ENCODE measurements at places on chromosomes 1 and 21.

GRCh38 chr1:43537423-43538142, 6.9 kb downstream of the PTPRF start:
- DNase-seq: no peak

DNA sequence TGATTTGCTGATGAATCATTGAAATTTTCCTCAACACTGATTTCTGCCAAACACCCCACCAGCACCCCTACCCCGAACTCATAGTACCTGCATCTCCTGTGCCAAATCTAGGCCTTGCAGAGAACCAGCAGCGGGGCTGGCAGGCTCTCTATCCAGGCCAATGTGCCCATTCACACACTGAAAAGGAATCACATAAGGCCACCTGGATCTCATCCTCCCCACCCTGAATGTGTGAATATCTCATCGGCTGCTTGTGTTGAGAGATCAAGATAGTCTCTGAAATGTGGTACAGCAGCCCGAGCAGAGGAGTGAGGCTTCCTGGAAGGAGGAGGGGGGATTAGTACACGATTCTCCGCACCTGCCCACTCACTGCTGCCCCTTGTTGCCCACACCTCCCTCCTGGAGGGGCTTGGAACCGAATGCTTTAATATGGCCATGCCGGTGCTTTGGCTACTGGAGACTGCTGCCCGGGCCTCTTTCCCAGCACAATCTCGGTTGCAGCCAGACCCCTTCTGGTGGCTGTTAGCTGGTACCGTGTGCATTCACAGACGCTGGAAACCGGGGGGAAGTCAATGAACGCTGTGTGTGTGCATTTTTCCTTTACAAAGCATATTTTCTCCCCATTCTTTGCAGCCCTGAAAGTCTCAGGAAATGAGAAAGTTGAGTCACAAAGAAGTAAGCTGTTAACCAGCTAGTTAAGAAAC, 619.5 kb downstream of the MATN1 start:
- DNase-seq: no peak

GRCh38 chr1:212188599-212189351, 96.4 kb upstream of the PPP2R5A start:
- peak; percentile 34 for DNase-seq

DNA sequence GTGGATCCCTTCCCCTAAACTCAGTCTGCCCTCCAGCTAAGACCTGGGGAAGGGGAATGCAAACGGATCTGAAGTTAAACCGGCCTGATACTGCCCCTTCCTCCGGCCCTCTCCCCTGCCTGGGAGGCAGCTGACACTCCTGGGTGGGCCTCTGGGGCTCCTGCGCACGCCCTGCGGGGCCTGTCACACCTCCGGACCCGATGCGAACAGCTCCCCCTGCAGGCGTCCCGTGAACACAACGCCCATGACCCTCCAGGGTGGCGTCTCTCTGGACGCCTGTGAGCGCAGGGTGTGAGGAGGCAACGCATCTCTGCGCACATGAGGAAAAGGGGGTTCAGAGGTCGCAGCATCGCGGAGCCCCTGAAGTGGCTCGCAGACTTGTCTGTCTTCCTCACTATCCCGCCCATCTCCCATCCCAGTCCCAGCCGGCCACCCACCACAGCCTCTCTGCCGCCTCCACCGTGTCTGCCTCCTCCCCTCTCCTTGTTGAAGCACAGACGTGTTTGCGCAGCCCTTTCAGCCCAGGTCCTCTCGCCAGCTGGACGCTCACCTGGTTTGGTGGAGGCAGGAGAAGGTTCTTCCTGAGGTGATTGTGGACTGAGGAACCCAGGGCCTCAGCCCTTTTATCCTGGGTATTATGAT, 421 bp upstream of the LCE3A start:
- DNase-seq: no peak

GRCh38 chr21:36628761-36629460, 70.0 kb upstream of the SIM2 start:
- no peak for DNase-seq

DNA sequence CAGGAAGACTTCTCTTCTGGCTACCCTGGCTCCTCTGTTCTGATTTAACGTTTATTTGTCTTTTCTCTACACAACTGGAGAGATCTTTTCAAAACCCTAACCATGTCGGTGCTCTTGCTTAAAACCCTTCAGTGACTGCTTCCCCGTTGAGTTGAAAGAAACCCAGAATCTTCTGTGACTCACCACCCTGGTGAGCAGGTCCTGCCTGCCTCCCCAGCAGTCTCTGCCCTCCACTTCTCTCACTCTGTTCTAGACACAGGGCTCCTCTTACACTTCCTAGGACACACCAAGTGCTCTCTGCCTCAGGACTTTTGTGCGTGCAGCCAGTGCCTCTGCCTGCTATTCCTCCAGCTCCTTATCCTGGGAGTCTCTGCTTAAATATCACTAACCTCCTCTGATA, 131.4 kb downstream of the IER5 start:
- no peak for DNase-seq

GRCh38 chr1:29826646-29827045, 590.3 kb downstream of the PTPRU start:
- no peak for DNase-seq
